Caco-2 (cell line): ENCODE measurements at places on chromosomes 3 and 15. TPM values are rescaled to one million over a fixed set of nuclear protein-coding genes. Genes with fewer than 3 reads are reported as not detected.

GOLGA8T gene
- not detected in 2 replicates for total RNA-seq

OXTR gene
- total RNA-seq = 3.9 and 4.6 TPM in 2 replicates

SLC6A11 gene
- not detected in 2 replicates for total RNA-seq

STT3B gene
- 162 and 165 TPM in 2 replicates for total RNA-seq
